Kidney (tissue), 22 donors: ENCODE measurements at places on chromosomes 7 and 10. TPM values are rescaled to one million over a fixed set of nuclear protein-coding genes. Genes with fewer than 3 reads are reported as not detected.

DNA sequence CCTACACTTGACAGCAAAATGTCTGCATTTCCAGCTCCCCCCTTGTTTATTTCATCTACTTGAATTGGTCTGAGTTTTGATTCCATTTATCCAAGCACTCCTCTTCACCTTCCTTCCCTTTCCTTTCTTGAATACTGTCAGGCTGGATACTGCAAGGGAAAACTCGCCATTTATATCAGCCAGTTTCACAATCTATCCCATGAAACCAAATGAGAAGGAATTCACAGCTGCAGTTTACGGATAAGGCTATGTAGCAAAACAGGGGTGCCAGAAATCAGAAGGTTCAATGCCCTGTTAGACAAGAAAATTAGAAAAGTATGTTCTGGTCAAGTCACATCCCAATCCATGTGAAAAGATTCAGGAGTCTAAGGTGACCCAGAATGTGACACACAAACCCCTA is 28.1 kb downstream of the CCDC6 start:
- DNase-seq = no peak

- DNase-seq = no peak
Observed at GRCh38 chr10:114551636-114551972, 106.5 kb downstream of the ABLIM1 start.

GRCh38 chr7:8058852-8059251 is 90.3 kb downstream of the GLCCI1 start:
- DNase-seq = no peak

GRCh38 chr10:80454513-80455460 is 677 bp downstream of the TSPAN14 start:
- peak; percentile 78 for DNase-seq

DNA sequence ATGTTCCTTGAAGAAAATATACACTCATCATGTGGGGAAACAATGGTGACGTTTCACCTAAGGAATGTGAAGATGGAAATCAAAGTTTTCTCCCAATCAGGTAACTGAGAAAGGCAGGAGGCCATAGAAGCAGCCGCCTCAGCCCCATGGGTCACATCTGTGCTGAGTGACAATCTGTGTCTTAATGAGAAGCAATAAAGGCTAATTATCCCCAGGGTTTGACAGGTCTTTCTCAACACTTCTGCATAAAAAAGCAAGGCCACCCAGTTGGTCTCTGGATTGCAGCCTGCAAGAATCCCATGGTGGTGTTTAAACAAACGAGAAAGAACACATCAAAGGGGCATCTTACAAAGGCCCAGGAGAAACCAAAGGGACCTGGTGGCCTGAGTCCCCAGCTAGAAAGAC is 91.1 kb upstream of the TNS3 start:
- no peak for DNase-seq

- DNase-seq = no peak
Observed at GRCh38 chr7:147721962-147722830, 868.4 kb upstream of the C7orf33 start.

DNA sequence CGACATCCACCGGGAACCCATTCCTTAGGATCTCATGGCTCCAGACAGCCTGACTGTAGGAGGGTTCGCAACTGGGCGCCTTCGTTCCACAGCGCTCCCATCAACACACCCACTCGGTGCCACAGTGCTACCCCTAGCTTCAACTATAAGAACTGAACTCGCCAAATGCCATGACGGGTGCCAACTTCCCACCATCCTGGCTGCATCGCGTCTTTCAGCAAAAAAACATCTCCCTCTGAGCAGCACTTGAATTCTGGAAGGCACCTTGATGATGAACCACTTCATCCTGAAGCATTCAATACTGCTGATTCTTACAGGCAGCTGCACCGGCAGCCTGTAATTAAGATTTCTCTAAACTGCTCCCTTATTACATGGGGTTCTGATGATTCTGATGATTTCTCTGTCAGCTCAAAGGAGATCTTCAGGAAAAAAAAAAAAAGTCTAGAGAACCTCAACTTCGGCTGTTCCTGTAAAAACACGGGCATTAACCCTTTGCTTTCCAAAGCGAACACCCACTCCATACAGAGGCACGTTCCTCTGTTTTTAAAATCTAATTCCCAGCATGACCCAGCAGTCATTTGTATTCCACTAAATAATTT is 1.3 kb downstream of the CYTH3 start:
- peak; percentile 60 for DNase-seq

- no peak for DNase-seq
Observed at GRCh38 chr7:84224505-84224904, 29.9 kb upstream of the SEMA3A start.

DNA sequence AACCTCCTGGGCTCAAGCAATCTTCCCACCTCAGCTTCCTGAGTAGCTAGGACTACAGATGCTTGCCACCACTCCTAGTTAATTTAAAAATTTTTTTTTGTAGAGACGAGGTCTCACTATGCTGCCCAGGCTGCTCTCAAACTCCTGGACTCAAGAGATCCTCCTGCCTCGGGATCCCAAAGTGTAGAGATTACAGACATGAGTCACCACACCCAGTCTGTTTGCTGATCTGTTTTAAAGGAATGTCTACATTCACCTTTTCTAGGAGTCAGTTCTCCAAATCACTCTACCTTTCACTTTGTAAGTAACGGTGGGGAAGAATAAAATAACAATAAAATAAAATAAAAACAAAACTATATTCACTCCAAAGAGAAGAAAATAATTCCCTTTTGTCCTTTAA is 86.6 kb upstream of the AGBL3 start:
- DNase-seq = no peak

STEAP1 gene
- polyA plus RNA-seq = 6.3 TPM

PDE6C gene
- polyA plus RNA-seq = not detected

C10orf95 gene
- 0.62 TPM for polyA plus RNA-seq

MCM10 gene
- not detected for polyA plus RNA-seq

CRHR2 gene
- polyA plus RNA-seq = not detected

CTTNBP2 gene
- 3.8 TPM for polyA plus RNA-seq

TSPAN33 gene
- 316 TPM for polyA plus RNA-seq
